ENCODE measurements at places on chromosomes 5 and 9.

- DNase-seq: no peak
Observed at GRCh38 chr9:114777821-114778609, 27.8 kb downstream of the TNFSF15 start.

- DNase-seq: no peak
Observed at GRCh38 chr9:131276094-131276888, at the start of gene FAM78A. Gene FAM78A, minus strand, starts transcription at chr9:131276510. Its CDS starts 331 bp downstream, at chr9:131276179.

- DNase-seq: peak; percentile 65
Observed at GRCh38 chr5:59275510-59276324, 617.8 kb downstream of the PDE4D start.

GRCh38 chr9:104810421-104811339 is 46.8 kb downstream of the NIPSNAP3B start:
- no peak for DNase-seq

GRCh38 chr9:69885931-69886330 is 65.3 kb downstream of the CFAP95 start:
- DNase-seq: no peak

DNA sequence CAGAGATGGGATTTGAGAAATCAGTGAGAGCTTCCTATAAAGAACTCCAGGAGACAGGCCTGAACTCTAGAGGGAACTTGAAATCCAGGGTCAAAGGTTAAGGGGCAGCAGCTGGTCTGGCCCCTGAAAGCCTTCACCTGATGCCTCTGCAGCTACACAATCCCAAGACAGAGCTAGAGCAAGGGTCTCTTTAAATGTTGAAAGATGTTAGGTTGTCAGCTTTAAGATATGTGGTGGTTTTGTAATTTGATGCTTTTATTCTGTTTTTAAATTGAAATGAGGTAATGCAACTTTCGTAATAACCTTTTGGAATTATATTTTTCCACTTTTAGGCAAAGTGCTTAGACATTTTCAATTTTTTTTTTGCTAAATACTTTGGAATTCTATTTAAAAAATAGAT is 2.4 kb downstream of the SOWAHA start:
- DNase-seq: no peak
